Fibroblast of skin of right quadriceps (primary cell): ENCODE measurements at places on chromosomes 6 and 20.

DNA sequence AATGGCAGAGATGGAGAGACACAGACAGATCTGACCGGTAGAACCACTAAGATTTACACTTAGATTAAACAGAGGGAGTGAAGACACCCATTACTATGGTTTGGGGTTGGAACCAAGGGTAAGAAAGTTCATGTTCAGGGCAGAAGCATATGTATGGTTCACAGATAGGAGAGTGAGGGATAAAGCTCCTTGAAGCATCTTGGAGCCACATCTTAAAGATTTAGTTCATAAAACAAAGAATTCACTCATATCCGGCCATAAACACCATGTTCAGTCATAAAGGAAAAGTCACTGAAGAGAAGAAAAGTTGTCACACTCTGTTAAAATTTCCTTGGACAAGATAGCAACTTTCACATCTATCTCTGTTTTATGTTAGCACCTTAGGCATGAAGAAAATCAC, 18.0 kb downstream of the STX7 start:
- DNase-seq, result no peak

- peak; percentile 27 for DNase-seq
Observed at GRCh38 chr6:89350281-89350966, 2.1 kb downstream of the UBE2J1 start.

DNA sequence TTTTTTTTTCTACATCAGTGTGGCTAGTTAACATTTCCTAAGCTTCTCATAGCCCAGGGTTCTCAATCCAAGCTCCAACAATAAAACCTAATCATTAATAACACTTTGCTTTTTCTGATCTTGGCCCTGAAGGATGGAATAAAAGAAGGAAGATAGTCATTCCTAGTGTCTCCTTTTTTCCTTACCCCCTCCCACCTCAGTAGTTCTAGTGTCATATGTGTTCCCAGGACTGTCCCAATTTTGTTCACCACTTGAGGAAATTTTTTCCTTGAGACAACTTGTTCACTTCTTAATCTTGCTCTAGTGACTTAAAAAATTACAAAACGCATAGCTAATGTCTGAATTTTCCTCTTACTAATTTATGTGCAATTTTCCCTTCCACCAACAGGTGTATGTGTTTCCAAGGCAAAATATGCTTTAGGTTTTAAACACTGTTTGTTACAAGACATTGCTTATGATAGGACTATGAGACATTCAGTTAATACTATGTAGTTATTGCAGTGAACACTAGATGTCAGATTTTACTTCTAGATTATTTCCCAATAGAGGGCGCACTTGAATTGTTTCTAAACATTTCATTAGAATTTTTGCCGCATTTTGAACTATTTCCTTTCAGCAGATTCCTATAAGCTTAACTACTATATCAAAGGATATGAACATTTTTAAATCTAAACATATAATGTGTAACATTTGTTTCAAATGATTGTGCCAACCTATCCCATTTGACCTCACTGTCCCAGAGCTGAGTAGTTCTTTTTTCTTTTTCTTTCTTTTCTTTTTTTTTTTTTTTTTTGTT, 18.5 kb upstream of the C6orf141 start:
- peak; percentile 63 for DNase-seq

DNA sequence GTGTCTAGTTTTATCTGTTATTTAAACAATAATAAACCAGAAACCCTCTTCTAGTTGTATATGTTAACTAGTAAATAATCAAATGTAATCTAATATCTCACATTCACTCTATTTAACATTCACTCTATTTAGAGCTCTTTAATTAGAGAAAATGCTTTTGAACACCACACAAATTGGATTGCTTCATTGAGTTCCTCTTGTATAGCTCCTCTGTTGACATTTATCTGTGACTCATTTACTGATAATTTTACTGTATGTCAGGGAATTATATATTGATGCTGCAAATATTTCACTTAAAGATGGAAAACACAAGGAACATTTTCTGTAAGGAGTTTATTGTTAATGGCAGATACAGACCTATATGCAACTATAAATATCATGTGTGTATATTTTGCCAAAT, 594.6 kb downstream of the COL12A1 start:
- peak; percentile 54 for DNase-seq
